ENCODE measurements at places on chromosomes 4 and X.

GRCh38 chr4:16269240-16269639 is 43.0 kb upstream of the TAPT1 start:
- DNase-seq = no peak

DNA sequence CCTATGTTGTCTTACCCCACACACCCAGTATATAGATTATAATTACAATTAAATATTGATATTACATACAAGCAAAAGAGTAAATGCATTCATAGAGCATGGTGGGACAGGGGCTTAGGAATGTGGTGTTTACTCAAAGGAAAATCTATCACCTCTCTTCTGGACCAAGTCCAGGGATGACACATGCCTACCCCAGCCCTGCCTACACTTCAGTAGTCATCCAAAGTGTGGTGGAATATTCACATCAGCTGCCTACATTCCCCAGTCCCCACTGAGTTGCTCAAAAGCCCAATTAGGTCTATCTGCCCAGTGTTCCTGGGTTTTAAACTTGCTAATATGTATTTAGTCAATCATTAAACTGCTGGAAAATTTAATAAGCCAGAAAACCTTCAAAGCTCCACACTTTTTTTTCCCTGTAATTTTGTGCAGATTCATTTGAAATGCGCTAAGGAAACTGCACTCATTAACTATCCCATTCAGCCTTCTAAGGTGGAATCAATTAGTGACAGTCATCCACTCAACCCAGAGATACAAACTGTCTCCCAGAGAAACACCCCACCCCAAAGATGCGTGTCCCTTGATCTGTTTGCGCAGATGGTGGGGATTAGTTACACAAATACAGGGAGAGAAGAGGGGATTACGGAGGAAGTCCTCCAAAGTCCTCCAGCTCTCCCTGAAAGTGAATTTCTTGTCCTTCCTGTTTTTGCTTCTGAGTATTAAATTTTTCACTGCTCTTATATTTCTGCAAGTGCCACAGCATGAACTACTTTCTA is 91.7 kb upstream of the KDR start:
- DNase-seq = no peak

- DNase-seq = no peak
Measured at GRCh38 chr4:178470996-178471784, 1029.0 kb upstream of the AGA start.

DNA sequence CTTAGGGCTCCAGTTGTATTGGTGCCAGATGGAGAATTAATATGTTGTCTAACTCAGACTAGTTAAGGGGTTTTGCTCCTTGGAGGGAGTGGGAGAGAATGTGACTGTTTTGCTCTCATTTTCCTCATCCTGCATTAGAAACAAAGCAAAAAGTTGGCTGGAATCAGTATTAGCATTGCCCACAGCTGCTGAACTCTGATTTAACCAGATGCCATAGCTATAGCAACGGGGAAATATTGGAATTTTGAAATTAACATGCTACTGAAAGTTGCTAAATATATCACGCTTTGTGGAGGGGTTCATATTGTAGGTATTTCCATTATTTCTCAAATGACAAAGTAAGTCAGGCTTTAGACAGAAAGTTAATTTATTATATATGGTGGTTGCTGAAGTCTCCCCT is 66.7 kb upstream of the EOLA2 start:
- no peak for DNase-seq

DNA sequence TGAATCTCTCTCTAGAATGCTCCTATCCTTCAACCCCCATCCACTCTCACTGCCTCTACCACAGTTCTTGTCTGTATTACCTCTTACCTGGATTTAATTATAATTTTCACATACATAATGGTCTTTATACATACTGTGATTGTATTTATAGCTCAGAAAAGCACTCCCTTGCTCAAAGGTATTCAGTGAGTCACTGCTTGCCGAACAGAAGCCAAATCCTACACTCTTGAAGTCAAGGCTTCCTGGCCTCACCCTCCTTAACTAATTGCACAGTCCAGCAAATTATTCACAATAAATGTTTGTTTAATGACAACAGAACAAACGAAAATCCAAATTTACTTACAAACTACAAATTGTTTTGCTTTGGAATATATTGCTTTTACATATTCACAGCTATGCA is 159.5 kb downstream of the KLHL13 start:
- no peak for DNase-seq

DNA sequence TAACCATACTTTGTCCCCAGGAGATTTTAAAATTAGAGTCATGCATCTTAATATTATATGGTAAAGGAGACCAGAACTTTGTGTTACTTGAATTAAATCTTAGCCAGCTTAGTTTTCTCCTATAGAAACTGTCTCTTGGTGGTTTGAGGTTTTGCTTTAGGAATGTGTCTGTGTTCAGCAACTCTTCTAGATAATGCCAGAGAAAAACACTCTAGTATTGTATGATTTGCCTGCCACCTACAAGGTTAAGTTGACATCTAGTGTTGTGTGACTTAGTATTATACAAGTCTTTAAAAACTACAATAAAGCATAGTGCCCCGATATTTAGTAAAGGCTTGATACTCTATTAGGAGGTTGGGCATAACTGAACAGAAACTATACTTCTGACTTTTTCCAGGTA is 2.1 kb downstream of the UGT8 start:
- DNase-seq = no peak

DNA sequence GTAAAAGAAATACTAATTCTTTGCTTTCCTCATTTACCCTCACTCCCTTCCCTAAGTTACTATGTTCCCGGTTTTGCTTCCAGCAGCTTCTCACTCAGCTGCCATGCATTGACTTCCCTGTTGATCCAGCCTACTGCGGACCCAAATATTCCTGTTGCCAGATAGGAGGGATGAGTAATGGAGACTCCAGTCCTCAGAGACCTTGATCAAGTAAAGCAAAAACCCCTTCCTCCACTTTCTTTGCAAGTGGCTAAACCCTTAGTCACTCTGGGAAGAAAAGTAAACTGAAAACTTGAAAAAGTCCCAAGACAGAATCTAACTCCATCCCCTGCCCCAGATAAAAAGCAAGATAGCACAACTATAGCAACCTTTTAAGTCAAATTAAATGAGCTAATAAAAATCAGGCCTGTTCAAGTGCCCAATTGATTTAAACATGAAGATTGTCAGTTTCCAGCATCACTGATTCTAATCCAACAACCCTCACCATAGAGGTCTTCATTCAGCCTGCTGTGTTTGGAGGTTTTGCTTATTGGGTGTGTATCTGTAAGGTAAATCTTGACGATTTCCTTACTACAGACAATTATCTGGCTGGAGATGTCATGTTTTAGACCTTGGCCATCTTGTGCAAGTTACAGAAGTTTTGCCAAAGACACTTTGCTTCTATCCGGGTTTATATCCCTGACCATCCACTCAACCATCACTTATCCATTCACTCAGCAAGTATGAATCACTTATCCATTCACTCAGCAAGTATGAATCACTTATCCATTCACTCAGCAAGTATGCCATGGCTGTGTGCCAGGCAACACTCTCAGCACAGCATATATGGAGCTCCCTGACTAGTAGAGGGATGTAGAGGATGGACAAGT is 17.6 kb downstream of the FGFBP1 start:
- DNase-seq = no peak

DNA sequence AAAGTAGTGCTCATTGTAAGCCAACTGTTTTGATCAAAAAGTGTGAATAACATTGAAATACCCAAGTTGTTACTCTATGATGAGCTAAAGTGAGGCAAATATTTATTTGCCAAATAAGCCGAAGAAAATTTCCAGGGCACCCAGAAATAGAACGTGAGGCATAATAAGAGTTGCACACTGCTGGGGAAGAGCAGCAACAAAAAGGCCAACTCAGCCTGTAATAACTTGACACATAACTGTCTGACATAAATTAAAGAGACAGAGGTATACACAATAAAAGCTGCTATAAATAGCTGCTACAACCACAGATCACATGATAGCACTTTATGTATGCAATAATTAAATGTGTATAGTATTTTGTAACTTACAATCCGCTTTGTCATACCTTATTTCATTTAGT is 2.0 kb upstream of the ABCB7 start:
- no peak for DNase-seq
